ENCODE measurements at places on chromosomes 12 and 14. TPM values are rescaled to one million over a fixed set of nuclear protein-coding genes. Genes with fewer than 3 reads are reported as not detected.

HOXC12 gene
- not detected for total RNA-seq

GRCh38 chr12:66668311-66668710 is 10.6 kb downstream of the GRIP1 start:
- no peak for DNase-seq

- no peak for DNase-seq
Measured at GRCh38 chr12:41286426-41286825, 98.3 kb downstream of the PDZRN4 start.

DNA sequence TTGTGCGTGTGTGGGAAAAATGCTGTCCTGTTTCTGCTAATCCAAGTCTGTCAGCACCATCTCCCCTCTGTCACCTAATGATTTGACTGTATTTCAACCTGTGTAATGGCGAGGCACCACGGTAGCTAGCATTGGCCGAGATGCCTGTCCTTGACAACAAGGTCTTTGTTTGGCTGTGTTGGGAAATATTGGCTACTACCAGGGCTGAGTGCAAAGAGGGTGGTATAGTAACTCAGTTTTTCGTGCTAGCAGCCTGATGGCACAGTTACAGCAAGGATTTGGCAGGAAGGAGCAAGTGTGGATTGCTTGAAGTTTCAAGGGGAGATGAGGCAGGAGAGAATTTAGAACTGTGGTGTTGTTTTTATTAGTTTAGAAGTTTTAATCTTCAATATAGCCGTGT is 440.3 kb upstream of the RGS6 start:
- no peak for DNase-seq

DNA sequence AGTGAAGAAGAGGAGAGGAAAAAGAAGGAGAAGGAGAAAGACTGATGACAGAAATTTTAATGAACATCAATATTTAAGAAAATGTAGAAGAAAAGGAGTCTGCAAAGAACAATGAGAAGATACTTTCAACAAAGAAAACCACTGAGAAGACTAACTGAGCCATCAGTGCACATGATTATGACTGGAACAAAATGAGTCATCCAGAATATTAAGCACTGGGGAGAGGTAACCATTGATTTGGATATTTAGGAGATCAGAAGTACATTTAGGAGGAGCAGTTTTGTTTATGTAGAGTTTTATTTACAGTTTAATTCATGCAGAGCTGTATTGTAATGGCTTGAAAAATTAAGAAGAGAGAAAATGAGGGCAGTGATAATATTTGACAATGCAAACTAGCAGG is 159.1 kb downstream of the C12orf50 start:
- no peak for DNase-seq

DNA sequence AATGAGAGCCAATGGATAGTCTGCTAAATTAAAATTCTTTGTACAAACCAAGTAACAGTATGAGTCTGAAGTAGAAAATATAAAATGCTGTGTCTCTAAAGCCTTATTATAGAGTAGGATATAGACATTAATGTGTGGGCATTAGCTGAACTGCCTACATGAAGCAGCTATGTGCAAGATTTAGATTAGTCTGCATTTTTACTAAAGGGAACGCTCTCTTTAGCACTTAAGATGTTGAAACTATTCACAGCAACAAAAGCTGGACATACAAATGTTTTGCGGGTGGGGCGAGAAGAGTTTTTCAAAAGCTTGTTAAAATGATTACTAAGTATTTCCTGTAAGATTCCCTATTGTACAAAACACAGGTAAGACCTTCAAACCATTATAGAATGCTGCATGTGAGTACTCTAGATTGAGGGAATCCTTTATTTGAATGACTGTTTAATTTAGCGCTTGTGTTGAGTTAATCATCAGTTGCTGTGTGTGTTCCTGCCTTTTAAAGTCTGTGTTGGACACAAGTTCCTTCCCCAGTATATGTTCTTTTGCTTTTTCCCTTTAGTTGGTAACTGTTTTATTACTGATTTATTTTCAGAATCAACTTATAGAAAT is 87.1 kb downstream of the RAD52 start:
- DNase-seq: no peak

VRTN gene
- not detected for total RNA-seq

DNA sequence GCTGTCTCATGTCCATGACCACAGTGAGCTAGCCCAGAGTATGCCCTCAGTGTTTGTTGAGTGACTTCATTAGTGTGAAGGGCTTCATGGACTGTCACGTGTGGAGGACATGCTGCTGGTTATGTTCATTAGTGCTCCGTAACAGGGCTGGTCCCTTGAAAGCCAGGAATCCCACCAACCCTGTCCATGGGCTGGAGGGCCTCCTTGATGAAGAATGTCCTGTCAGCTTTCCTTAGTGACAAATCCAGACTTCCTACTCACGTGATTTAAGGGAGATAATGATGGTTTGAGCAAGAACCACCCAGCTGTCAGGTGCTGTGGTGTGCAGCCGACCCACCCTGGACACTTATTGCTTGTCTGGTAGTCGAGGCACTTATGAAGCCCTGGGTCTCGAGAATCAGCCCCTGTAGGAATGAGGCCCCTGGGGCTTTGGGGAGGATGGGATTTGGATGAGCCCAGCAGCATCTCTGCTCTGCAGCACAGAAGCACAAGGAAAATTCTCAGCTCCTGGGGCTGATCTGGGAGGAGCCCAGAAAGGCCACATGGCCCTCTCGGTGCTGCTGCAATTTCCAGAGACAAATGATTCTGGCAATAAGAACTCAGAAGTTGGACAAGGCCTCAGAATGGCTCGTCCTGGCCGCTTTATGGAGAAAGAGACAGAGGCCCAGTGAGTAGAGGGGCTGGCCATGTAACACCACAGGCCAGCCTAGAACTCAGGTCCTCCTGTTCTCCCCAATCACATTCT is 37.2 kb upstream of the FAM181A start:
- no peak for DNase-seq

DNA sequence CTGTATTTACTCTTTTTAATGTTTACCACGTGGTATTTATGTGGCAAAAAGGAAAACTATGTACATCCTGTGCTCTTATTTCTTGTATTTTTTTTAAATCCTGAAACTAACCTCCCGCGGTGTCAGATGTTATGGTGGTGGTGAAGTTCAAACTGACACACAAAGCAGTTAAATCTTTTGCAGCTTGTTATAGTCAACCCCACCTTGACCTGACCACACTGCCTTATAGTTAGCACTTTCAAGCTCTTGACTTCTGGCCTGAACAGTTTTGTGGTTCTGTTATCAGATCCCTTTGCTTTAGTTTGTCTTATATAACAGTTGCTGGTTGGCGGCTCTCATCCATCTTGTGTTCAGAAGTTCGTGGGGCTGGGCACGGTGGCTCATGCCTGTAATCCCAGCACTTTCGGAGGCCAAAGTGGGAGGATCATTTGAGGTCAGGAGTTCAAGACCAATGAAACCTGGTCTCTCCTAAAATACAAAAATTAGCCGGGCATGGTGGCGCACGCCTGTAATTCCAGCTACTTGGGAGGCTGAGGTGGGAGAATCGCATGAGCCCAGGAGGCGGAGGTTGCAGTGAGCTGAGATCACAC is 2.1 kb downstream of the UNG start:
- DNase-seq: peak; percentile 19

SLCO1C1 gene
- not detected for total RNA-seq

DNA sequence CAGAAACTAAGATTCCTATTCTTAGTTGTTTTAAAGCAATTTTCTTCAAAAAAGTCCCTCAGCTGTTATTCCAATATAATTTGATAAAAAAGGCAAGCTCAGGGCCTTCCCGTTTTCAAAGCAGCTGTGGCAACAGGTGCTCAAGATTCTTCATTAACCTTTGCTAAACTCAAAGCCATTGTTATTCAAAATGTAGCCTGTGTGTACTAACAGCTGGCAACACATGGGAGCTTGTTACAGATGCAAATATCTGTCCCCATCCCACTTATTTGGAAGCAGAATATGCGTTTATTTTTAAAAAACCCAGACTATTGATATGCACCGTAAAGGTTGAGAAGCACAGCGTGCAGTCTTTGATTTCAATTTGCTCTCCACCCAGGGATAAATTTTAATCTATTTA is 210.4 kb upstream of the SYT10 start:
- DNase-seq: no peak

B4GALNT3 gene
- total RNA-seq: 0.66 TPM

GRCh38 chr12:64836856-64837255 is 12.4 kb downstream of the TBC1D30 start:
- DNase-seq: no peak

DNA sequence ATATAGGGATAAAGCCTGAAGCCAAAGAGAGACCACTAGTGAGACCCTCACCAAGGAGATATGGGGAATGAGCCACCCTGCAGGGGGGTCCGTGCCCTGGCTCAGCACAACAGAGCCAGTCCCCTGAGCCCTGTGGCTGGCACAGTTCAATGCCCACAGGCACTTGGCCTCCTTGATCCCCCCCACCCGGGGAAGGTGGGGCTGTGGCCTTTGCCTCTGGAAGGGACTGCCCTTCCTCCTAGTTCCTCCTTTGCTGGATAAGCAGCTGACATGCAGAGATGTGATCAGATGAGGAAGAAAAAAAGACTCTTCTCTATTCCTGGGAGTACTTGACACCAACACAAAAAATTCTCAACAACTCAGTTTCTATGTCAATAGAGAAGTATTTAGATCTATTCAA is 19.9 kb downstream of the TTC7B start:
- no peak for DNase-seq

DNA sequence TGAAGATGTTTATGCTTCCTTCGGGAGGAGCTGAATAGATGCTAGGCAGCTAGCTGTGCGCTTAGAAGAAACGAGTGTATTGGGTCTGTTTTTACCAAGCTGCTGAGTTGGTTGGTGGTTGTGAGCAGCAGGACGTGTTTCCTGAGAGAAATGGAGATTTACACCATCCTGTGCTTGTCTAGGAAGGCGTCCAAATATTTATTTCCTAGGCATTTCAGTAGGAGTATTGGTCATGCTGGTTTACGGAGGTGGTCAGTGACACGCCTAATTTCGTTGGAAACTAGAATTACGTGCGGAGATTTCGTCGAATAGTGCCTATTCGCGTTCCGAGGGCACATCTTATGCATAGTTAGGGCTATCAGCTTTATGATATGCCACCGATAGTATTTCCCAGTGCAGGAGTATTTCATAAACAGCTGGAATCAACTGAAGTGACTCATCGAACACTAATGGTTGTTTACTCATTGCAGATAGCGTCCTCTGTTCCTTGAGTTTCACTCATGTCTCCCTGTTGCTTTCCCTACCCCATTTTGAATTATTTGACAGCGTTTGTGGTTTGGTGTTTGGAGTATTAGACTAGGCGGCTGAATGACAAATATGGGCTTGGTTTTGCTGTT is 780 bp downstream of the TBC1D15 start:
- DNase-seq: peak; percentile 28

DNA sequence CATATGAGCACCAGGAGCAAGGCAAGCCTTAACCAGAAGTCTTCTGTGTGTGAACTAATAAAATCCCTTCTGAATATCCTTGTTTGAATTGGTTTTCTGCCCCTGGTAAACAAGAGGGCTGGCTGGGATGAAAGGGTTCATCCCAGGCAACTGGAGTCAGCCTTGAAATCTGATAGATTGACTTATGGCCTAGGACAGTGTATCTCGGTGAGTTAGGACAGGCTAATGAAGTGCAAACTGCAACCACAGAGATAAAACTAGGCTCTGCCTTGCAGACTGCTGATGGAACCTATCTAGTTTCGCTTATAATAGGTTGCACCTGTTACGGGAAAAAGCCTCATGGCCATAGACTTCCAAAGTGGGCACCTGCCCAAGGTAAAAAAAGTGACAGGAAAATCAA is 451.9 kb upstream of the NOVA1 start:
- no peak for DNase-seq

DNA sequence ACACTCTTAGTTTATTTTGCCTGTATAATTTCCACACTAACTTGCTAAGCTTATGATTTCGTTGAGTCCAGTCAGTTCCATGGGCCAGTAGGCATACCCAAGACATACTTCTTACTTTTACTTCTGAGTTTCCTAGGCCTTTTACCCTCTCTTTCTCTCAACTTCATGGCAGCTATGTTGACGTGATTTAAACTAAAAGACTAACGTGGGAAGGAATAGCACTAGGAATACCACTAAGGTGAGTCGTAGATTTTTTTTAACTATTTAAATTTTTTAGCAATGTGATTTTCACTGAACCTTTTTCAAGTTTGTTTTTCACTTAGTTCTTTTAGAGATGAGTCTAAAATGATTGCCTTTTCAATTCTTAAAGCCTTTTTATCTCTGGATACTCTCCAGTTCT is 793.5 kb upstream of the NOVA1 start:
- DNase-seq: no peak

GRCh38 chr14:87066221-87066817 is 926.7 kb downstream of the GALC start:
- no peak for DNase-seq

DNA sequence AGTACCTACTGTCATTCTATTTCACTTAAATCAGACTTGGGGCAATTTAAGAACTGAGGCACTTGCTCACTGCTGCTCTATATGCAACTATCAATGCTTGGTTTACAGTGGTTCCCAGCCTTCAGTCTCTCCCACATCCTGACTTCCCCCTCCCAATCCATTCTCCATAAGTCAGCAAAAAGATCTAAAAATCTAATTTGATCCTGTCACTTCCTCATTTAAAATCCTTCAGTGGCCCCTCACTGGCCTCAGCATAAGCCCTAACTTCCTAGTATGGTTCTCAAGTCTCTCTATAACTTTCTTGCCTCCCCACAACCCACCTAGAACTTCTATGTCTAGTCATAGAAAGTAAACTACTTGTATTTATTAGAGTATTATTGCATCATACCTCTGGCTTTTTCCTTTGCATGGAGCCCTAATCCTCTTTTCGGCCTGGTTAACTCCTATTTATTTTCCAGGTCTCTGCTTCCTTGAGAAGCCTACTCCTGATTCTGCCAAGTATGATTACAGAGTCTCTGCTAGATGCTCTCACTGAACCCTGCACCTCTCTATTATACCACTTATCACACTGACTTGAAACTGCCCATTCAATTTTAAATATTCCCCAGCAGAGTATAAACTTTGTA is 130.6 kb downstream of the RALGAPA1 start:
- no peak for DNase-seq

- DNase-seq: no peak
Measured at GRCh38 chr14:91934554-91935285, 12.8 kb downstream of the FBLN5 start.

RASAL1 gene
- total RNA-seq: 0.47 TPM

ASCL1 gene
- not detected for total RNA-seq

DNA sequence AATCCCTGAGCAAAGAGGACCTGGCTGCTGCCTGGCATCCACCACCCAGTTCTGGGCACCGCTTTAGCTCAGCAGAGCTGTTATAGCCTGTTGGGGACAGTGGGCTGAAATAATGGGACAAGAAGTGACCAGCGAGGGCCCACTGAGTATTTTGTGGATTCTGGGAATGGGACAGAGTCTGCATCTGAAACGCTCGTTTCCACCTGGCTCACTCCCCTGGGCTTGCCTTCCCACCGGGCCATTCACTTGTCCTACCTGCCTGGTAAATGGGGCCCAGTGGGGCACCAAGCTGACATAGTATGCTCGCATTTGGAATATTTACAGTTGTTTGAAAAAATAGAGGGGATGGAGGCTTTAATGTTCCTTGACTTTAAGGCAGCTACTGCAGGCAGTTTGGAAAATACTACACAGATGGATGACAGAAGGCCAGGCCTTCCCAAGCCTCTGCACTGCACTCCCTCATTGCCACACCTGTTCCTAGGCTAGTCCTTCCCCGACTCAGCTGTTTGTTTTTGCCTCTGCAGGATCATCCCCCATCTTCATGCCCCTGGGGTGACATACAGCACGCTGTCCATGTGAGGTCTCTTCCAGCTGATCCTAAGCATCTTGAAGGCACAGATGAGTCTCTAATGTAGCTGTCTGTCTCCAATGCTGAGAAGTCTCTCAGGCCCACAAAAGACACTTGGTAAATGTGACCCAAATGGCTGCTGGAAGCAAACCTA is 61.3 kb upstream of the DICER1 start:
- no peak for DNase-seq

LMNTD1 gene
- total RNA-seq: not detected

Data from naive thymus-derived CD8-positive, alpha-beta T cell (primary cell).